ENCODE measurements at places on chromosomes 7 and 10.

DNA sequence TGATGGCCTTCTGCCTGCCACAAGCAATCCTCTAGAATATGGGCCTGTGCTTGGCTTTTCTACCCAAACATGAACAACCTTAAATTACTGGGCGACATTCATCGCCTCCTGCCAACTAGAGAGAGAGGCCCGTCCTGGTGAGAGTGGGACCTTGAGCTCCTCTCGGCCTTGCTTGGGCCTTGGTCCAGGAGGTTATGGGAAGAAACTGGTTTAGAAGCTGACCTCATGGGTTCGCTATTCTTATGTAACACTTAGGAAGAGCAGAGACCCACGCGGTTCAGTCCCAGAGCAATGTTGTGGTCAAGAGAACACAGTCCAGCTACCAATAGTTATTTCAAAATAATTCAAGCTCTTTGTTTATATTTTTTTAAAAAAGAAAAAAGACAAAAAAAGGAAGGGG, 176.3 kb upstream of the ZNF32 start:
- no peak for DNase-seq

DNA sequence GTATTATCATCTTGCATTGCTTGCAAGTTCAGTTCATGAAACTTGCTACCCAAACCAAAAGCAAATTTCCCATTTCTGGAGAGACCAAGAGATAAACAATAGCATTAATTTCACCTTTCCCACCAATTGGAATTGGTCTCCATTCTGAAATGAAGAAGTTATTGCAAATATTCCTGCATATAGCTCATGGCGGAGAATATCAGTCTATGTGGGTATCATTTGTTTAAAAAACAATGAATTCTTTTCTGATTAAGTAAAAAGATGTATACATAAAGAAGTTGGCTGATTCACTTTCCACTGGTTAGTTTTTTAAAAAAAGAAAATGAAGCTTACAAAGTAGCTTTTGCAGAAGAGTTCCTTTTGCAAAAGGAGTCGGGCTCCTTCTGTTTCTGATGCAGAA, 19.5 kb upstream of the ANK3 start:
- no peak for DNase-seq

- DNase-seq, result no peak
Measured at GRCh38 chr10:51910189-51910588, 210.8 kb upstream of the CSTF2T start.

DNA sequence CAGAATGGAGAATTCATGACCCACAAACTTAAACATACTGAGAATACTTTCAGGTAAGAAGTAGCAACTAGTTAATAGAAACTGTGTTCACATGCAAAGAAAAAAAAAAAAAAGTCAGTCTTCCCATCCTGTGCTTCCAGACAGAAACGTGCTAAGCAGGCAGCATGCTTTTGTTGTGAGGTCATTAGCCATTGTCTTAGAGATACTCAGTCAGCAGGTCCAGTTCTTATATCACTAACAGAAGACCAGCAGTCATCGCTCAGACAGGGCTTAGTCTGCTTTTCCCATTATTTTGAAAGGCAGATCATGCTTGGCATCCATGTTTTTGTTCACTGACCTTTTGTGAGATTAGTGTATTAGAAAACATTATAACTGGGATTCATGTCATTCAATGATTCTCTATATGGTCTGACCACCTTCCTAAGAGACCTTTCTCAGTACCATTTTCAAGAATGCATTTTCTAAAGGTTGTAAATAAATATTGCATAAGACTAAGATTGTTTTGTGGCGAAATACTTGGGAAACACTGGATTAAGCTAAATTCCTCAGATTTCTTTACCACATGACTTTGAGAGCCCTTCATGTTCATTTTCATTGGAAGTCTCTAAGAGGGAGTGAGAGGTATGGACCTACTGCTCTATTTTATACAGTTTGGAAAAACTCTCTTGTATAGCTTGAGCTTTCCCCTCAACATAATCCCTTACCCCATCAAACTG, 45.0 kb upstream of the AGBL3 start:
- no peak for DNase-seq

DNA sequence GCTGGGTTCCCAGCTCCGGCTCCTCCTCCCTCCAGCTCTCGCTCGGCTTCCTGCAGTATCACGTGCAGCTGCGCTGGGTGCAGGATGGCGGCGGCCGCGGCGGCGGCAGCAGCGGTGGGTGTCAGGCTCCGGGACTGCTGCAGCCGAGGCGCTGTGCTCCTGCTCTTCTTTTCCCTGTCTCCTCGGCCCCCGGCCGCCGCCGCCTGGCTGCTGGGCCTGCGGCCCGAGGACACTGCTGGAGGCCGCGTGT, at the start of gene CNNM1:
Gene CNNM1, plus strand, starts transcription at position 53 of the 250 bp plus-strand sequence. Its CDS starts 32 bp downstream, at position 85.
- no peak for DNase-seq

DNA sequence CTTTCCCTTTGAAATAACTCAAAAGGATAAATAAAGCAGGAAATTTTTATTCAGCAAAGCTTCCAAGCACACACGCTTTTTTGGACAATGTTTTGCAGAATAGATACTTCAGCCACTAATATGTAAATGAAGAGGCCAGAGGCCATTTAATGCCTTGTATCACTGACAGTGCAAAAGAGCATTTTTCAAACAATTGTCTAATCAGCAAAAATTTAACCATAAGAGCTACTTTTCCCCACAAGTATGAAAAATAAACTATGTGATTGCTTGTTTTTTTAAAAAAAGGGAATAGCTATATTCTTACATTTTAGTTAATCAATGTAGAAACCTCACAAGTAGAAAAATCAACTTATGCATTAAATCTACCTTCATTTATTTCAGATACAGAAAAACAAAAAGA, 99.7 kb downstream of the COL28A1 start:
- DNase-seq, result no peak

- DNase-seq, result no peak
Measured at GRCh38 chr10:2340831-2341647, 603.7 kb upstream of the ADARB2 start.

DNA sequence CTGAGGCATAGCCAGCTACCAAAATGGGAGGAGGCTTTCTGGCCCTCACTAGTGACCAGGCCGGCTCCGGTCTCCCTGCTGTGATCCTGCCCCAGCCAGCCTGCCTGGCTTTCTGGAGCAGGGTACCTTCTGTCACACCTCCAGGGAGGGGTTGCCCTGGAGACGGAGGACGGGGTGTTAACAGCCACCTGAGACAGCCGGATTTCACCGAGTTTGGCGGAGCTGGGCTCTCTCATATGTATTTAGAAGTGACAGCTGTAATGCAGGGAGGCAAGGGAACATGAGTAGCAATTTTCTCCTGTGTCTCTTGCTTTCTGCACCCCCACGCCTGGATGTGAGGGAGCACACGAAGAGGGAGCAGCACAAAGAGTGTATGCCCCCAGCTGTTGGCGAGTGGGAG, 473.3 kb downstream of the PLXNA4 start:
- no peak for DNase-seq

DNA sequence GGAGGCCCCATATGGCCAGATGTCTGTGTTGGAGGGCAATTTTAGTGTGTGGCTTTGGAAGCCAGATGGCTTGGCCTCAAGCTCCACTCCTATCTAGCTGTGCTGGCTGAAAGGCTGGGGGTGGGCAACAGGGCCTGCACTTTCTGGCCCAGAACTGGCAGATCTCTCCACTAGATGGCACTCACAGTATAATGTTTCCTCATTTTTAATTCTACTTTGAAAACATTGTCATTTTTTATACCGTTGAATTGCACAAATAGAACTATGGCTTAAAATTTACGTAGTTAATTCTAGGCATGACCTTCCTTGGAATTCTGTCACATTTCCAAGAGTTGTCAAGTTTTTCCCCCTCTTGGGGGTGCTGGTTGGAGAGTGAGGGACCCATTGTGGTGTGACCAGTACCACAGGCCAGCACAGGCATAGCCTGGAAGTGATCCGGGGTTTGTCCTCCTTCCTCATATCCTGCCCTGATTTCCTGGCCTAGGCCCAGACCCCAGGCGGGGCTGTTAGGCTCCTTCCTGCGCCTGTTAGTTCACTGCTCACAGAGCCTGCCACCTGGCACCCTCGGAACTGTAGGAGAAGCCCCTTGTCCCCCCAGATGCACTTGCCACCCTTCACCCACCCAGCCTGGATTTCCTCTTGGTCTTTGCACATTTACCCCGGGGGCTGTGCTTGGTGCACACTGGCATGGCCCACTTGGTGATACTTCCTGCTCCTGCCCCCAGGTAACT, 52.8 kb downstream of the ARHGAP22 start:
- DNase-seq, result no peak

DNA sequence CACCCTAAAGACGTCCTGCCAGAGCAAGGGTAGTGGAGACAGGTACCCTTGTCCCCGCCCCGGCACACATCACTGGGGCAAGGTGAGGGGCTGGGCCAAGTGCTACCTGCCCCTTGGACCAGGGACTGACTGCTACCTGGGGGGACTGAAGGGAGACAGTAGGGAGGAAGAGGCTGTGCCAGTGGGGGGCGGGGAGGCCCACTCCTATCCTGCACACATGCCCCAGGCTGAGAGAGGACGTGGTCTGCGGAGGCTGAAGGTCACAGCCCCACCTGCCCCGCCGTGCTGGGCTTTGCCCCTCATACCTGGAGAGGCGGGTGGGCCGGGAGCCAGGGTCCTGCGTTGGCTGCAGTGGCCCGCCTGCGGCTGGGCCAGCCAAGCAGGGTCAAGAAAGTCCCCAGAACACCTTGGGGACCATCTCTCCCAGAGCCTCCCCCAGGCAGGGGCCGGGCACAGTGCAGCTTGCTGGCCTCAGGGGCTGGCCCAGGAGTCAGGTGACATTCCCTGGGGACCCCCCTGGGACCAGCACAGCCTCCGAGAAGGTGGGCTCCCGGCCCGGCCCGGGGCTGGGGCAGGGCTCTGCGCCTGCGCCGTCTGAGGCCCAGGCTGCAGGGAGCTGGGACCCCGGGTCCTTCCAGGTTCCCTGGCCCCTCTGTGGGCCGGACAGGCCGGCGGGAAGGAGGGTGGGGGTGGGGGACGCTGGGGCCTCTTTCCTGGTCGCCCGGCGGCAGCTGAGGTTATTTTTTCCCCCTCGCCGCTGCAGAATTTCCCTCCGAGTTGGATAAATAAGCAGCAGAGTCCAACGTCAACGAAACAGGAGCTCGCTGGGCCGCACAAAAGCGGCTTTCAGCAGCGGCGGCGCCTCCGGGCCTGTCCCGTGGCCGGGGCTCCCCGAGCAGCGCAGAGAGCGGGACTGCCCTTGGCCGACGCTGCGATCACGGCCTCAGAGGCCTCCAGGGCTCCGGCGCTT, 9.8 kb upstream of the FZD9 start:
- no peak for DNase-seq

GRCh38 chr10:79929409-79929904, 19.4 kb downstream of the SFTPD start:
- DNase-seq, result peak; percentile 42

- DNase-seq, result no peak
Measured at GRCh38 chr7:95781961-95782586, 9.7 kb downstream of the DYNC1I1 start.

- DNase-seq, result no peak
Measured at GRCh38 chr10:17335065-17335464, 107.0 kb downstream of the VIM start.

DNA sequence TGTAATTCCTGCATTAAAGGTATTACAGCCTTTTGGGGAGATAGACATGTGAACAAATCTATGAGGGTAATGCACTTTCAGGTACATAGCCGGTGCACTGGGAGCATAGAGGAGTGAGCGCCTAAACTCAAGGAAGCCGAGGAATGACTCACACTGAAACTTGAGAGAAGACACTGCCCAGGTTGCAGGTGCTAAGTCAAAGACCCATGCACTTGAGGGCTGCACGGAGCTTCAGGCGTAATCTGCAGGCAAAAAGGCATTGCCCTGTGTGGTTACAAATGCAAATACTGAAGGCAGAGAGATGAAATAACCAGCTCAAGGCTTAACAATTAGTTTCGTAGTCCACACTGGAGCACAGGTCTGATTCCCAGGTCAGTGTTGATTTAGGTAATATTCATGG, 51.0 kb upstream of the OSBPL3 start:
- no peak for DNase-seq

- no peak for DNase-seq
Measured at GRCh38 chr7:85025312-85025756, 161.5 kb downstream of the SEMA3D start.

GRCh38 chr7:153414288-153414629, 637.9 kb upstream of the DPP6 start:
- no peak for DNase-seq

DNA sequence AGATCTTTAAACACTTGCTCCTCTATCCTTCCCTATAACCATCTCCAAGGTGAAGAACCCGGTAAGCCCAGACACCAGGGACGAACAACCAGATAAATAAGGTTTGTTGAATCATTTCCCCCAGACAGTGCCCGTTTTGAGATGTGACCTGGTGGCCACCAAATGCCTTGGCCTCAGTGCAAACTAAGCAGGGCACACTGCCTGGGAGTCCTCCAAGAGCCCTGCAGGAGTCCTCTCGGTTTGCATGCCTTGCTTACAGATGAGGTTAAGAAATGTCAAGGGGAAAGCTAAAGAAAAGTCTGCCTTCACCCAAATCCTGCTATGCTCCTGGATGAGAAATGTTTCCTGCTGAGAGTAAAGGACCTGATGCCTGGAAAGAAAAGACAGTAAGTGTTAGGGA, 31.6 kb downstream of the SLIT1 start:
- DNase-seq, result no peak

GRCh38 chr7:134414109-134414508, 44.8 kb downstream of the AKR1B1 start:
- no peak for DNase-seq

DNA sequence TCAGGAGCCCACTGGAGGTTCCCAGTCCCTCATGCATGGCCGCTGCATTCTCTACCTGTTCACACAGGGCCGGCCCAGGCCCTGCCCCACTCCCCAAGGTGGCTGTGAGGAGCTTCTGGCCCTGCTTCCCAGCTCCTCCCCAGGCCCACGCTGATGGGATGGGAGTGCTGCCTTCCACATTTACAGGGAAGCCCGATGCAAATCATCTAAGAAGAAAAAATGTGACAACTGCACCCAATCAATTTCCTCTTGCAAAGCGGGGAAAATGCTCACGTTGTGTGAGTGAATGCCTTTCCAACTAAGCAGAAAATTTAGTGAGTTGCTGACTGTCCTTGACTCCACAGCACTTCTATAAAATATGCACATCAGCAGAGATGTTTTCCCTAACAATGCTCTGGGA, 485.8 kb upstream of the MGMT start:
- DNase-seq, result no peak

DNA sequence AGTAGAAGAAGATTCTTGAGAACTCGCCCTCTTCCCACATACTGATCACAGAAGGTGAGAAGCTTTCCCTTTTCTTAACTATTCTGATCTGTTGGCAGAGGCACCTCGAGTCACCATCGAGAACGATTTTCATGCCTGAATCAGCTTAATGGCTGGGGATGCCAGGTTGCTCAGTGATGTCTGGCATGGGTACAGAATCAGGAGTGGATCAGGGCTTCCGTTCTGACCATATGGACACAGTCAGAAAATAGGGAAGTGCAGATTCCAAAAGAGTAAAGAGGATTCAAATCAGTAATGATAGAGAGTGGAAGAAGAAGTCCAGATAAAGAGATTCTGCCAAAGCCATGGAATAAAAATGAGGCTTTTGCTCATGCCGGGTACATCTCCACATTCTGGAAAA, 52.0 kb upstream of the GRB10 start:
- DNase-seq, result no peak
